Mesenteric fat pad (tissue), 1 donor: ENCODE measurements at places on chromosomes 7 and 10. TPM values are rescaled to one million over a fixed set of nuclear protein-coding genes. Genes with fewer than 3 reads are reported as not detected.

Gene ANKRD61
- total RNA-seq = 0.45 TPM

Gene TRPV5
- total RNA-seq = not detected

DNA sequence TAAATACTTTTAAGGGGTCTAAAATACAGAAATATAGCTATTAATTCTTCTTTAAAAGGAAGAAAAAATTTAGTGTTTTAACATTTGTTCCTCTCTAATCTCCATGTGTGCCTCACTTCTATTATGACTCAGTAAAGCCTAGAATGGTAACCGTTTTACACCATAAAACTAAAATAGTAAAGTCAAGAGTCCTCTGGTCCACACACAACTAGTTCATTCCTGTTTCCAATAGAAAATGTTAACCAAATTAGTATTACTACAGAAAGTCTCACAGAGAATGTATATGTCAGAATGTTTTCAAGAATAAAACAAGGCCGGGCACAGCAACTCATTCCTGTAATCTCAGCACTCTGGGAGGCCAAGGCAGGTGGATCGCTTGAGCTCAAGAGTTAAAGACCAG lies 55.8 kb downstream of the CNOT4 start:
- no peak for DNase-seq

DNA sequence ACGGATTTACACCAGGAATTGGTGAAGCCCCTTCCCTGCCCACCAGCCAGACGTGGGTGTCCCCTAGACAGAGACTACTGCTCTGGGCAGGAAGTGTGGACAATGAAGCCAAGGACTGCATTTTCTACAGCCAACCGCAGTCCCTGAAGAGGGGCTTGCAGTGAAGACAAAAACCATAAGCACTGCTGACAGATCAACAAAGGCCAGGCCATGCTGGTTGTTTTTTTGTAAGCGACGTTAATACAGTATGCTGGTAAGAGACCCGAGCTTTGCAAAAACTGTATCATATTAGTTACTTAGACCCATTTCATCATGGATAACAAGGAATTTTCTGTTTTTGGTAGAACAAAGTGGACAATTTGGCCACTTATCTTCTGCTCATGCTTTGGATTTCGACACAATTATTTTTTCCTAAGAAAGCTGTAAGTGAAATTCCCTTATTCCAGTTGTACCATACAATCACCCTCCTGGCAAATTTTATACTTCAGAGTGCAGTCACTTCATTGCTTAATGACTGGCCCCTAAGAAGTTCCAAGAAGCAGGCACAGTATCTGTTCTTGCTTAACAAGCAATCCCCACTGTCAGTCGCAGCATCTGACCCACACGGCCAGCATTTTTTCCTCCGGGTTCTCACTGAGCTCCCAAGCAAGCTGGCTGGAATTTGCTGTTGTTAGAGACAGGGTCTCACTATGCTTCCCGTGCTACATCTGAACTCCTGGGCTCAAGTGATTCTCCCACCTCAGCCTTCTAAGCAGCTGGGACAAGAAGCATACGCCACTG lies 163.5 kb downstream of the PARD3 start:
- no peak for DNase-seq

GRCh38 chr7:144969787-144970186 lies 133.9 kb upstream of the TPK1 start:
- DNase-seq = no peak

- no peak for DNase-seq
These were observed 111.6 kb upstream of the GATA3 start for GRCh38 chr10:7942859-7943258.

GRCh38 chr10:124092860-124093773 lies at the start of gene CHST15:
Gene CHST15 (minus strand): TSS chr10:124093598. CDS start chr10:124046212, 47,386 bp downstream.
- DNase-seq = no peak

- DNase-seq = no peak
These were observed 628.6 kb upstream of the POM121L12 start for GRCh38 chr7:52406808-52407207.

- DNase-seq = no peak
These were observed 42.5 kb upstream of the LCOR start for GRCh38 chr10:96789571-96790108.

DNA sequence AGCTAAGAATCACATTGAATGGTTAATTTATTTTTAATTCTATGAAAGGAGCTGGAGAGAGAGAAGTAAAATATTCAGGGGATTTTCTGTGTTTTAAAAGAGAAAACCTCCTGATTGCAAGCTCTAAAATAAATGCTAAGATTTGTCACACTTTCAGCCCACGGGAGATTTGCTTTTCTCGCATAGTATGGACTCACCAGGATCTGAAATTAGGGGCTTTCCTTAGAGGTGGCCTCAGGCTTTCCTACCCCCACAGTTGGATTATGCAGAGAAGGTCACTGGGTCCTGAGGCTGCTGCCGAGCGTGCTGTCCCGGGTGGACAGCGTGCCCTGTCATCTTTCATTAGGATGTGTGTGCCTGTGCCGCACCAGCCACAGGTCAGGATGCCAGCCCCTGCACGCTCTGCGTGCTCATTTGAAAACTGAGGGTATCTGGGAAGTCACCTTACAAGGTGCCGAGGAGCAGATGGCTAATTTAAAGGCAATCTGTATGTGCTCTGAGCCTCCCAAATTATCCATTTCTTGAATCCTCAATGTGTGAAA lies 258.8 kb downstream of the CELF2 start:
- DNase-seq = no peak

- DNase-seq = no peak
These were observed 124.5 kb downstream of the SLC16A9 start for GRCh38 chr10:59585046-59585700.

- DNase-seq = no peak
These were observed 40.5 kb upstream of the CAMK1D start for GRCh38 chr10:12308736-12309375.
